ENCODE measurements at places on chromosomes 12 and 14.

GRCh38 chr14:52987514-52987913 lies 36.7 kb upstream of the FERMT2 start:
- DNase-seq, result no peak

- no peak for DNase-seq
Observed at GRCh38 chr14:68952531-68953195, 26.4 kb downstream of the ACTN1 start.

DNA sequence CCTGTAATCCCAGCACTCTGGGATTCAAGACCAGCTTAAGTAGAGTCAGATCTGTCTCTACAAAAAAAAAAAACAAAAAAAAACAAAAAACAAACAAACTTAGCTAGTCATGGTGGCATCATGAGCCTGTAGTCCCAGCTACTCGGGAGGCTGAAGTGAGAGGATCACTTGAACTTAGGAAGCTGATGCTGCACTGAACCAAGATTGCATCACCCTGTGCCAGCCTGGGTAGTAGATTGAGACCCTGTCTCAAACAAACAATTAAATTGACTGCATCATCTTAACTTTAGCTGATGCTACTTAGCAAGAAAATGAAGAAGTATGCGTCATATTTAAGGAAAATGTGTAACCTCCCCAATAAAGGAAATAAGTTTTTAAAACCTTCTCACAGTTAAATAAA lies 136.6 kb upstream of the ATXN7L3B start:
- DNase-seq, result no peak

- no peak for DNase-seq
Observed at GRCh38 chr12:97763113-97763512, 300.5 kb downstream of the RMST start.

- DNase-seq, result no peak
Observed at GRCh38 chr14:21704338-21704737, 30.7 kb upstream of the OR4E1 start.

GRCh38 chr14:97550463-97550862 lies 753.3 kb downstream of the VRK1 start:
- DNase-seq, result no peak

DNA sequence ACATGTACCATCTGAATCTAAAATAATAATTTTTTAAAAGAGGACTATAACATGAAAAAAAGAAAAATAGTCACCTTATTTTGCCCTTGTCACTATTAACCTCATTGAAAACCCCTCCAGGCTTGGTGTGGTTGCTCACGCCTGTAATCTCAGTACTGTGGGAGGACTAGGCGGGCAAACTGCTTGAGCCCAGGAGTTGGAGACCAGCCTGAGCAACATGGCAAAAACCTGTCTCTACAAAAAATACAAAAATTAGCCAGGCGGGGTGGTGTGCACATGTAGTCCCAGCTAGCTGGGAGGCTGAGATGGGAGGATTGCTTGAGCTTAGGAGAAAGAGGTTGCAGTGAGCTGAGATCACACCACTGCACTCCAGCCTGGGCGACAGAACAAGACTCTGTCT lies 126.3 kb upstream of the KRAS start:
- no peak for DNase-seq

All from neuronal stem cell (in vitro differentiated cells).